ENCODE measurements at places on chromosomes 2 and 18. TPM values are rescaled to one million over a fixed set of nuclear protein-coding genes. Genes with fewer than 3 reads are reported as not detected.

GRCh38 chr2:193276988-193277387 is 1082.3 kb upstream of the TMEFF2 start:
- DNase-seq = no peak

- no peak for DNase-seq
Measured at GRCh38 chr2:41723526-41723925, 324.3 kb upstream of the PKDCC start.

DNA sequence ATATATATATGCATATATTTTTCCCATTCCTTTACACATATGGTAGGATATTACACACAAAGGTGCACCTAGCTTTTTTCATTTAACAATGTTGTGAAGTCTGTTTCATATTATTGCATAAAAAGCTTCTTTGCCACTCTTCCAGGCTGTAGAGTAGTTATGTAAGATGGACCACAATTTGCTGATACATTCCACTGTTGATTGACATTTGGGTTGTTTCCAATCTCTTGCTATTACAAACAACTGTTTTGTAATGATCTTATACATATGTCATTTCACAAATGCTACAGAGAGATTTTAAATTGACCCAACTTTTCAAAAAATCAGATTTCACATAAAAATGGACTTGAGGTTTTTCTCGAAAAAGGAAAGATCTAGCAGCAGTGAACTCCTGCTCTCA is 301.4 kb downstream of the CDCA7 start:
- peak; percentile 75 for DNase-seq

GRCh38 chr2:88250404-88250803 is 80.3 kb downstream of the THNSL2 start:
- no peak for DNase-seq

DNA sequence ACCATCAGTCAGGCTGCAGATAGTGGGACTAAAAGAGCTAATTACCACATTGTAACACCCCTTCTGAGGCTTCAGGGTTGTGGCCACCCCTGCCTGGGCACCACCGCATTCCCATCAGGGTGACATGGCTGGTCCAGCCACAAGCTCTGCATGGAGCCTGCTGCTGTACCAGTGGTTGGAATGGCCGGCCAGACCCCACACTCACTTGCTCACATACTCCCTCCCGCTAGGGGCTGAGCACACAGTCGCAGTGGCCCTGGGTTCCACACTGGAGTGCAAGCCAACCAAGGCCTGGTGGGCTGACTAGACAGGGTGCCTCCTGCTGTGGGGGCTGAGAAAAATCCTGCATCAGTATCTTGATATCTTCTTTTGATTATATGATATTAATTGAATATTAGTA is 182.8 kb upstream of the STK17B start:
- no peak for DNase-seq

DNA sequence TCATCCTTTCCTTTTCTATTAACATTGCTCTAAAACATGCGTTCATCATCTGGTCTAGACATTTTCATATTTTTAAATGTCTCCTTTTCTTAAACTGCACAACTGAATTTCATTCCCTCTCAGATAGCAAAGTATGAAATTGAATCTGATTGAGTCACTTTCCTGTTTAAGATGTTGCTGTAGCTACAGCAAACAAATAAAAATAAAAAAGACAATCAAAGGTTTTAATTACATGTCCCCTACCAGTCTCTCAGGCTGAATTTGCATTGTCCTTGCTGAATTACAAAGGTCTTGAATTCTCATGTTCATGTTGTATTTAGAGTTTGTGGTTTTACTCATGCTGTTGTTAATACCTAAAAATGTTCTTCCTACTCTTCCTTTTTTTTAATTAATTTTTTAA is 537.9 kb upstream of the LRATD1 start:
- no peak for DNase-seq

GRCh38 chr2:201164166-201164565 is 18.8 kb upstream of the CASP10 start:
- DNase-seq = no peak

GRCh38 chr18:78156466-78156865 is 823.2 kb upstream of the SALL3 start:
- no peak for DNase-seq

GRCh38 chr2:85744741-85745601 is 8.8 kb upstream of the ATOH8 start:
- no peak for DNase-seq

DNA sequence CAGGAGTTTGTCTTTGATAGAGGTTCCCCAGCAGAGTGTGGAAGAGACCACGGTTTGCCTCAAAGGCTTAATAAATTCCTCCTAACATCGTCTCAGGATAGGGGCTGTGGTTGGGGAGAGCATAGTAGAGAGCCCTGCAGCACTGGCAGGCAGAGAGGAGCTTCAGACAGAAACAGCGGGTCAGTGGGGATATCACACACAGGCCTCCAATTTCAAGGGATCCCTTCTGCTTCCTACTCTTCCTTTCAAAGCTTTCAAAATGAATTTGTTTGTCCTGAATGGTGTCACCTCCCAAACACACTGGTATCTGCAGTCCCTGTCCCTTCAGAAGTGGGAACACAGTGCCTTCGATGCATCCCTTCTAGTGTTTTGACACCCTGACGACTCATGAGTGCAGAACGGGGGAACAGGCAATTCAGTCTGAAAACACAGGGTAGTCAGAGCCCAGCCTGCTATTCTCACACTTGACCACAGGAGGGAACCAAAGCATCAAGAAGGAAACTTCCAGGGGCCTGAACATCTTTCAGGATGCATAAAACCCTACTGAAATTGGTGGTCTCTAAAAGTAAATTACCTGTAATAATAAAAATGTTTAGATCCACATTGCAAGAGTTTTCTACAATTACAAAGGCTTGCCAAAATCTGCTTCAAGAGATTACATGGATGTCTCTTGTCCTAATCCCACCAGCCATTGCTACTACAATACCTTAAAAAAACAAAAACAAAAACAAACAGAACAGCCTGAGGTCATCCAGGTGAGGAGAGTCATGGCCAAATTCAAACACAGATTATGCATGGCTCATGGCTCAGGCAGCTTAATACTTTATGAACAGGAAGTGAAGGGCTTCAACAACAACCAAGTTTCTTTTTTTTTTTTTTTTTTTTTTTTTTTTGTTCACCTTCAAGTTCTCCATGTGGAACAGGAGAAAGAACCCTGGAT is 49.8 kb downstream of the SLC14A2 start:
- DNase-seq = peak; percentile 74

The DYSF gene
- total RNA-seq = 2.0 TPM

The CHRND gene
- total RNA-seq = not detected

All from MCF 10A (cell line).